ENCODE measurements at places on chromosomes 11 and 22. TPM values are rescaled to one million over a fixed set of nuclear protein-coding genes. Genes with fewer than 3 reads are reported as not detected.

The RFPL2 gene
- total RNA-seq: not detected

The MCAM gene
- 358 TPM for total RNA-seq

The GGTLC3 gene
- total RNA-seq: not detected

The USP2 gene
- 0.21 TPM for total RNA-seq

The TPBGL gene
- total RNA-seq: not detected

The FIBIN gene
- 4.9 TPM for total RNA-seq

The OR5B21 gene
- not detected for total RNA-seq

- DNase-seq: no peak
Observed at GRCh38 chr11:112537846-112538330, 277.2 kb upstream of the PLET1 start.

GRCh38 chr11:40287916-40288803 lies 1171.3 kb downstream of the LRRC4C start:
- DNase-seq: no peak

GRCh38 chr11:25658916-25659315 lies 673.0 kb upstream of the ANO3 start:
- DNase-seq: no peak

- no peak for DNase-seq
Observed at GRCh38 chr22:30077279-30077880, 2.9 kb upstream of the HORMAD2 start.

DNA sequence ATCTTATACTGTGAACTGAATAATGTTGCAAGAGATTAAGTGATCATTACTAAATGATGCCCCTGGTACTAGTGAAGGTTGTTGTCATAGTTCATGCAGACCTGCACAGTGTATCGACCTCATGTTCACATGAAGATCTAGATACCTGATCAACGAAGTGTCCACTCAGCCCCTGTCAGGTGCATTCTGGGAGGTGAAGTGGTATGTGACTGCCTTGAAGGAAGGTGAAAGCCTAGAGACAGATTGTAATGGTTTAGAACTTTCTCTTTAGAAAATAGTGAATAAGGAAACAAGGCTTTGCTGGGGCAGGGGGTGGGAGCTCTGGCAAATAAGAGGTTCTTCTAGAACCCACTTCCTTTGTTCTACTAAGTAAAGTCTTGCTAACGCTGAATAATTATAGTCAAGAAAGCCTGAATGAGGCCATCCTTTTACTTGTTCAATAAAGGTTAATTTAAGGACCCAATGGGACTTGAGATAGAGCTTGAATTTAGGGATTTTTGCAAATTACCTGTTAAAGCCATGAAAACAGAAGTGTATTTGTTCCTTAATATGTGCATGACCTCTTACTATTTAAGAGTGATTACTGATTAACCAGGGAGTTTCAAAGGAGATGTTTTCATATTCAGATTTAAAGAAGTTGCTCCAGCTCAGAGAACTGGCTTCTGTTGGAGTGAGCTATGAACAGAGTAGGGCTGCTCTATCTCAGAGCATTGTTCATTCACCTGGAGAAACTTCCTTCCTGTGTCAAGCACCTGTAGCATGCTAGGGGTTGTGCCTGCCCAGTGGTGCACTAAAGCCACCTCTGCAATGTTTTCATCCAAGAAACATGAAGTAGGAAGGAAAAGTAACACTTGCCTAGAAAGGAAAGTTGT lies 45.3 kb downstream of the C22orf31 start:
- DNase-seq: no peak

GRCh38 chr11:32792111-32792947 lies 2.1 kb downstream of the CCDC73 start:
- no peak for DNase-seq

GRCh38 chr11:9606809-9607510 lies 33.5 kb downstream of the WEE1 start:
- no peak for DNase-seq

DNA sequence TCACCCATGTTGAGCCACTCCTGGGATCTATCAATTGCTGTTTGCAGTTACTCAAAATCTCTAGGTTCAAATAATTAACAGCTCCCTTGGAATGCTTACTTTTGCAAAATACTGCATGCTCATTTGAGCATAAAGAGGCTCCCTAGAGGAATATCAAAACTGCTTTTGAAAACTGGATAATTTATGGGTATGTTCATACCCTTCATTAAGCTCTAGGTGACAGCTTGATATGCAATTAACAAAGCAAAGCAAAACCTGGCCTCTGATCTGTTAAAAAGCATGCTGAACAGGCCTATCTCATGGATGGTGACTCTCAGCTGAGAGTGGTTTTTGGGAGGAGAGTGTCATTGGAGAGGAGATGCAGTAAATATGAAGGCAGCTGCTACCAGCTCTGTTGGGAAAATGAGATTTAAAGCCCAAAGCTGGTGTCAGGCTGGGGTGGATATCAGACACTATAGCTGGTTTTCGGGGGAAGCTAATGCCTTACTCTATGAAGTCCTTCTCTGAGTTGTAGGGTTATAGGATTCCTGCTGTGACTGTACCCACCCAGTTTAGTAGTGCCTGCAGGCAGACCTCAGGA lies 110.9 kb downstream of the RASSF10 start:
- DNase-seq: no peak

DNA sequence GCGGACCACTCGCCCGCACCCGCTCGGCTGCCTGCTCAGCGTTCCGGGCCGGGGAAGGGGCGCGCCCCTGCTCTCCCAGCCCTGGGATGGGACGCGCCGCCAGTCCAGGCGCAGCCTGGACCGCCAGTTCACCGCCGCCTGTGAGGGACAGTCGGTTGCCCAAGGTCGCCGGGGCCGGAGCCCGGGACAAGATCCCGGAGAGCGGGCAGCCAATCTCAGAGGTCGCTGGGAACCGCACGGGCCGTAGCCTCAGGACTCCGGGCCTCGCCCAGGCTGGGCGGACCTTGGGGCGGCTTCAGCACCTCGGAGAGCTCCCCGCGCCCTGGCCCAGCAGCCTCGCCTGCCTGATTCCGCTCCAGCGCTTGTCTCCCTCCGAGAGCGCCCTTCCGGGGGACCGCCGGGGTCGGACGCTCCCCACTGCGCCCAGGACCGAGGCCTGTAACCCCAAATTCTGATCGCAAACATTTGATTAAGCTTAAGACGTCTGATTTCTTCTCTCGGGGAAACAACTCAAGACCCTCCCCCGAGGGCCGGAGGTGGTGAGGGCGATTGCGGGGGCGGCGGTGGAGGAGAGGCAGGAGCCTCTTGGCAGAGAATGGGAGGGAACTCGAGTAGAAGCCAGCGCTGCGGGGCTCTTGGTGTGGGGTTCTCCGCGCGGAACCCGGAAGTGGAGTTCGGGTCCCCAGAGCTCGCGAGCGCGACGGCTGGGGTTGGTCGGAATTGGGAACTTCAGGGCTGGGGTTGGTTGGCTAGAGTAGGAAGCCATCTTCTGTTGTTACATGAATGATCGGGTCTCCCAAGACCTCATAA lies 1.1 kb upstream of the CHRM4 start:
- peak; percentile 81 for DNase-seq

GRCh38 chr11:102914238-102915043 lies 39.7 kb upstream of the MMP12 start:
- DNase-seq: no peak

DNA sequence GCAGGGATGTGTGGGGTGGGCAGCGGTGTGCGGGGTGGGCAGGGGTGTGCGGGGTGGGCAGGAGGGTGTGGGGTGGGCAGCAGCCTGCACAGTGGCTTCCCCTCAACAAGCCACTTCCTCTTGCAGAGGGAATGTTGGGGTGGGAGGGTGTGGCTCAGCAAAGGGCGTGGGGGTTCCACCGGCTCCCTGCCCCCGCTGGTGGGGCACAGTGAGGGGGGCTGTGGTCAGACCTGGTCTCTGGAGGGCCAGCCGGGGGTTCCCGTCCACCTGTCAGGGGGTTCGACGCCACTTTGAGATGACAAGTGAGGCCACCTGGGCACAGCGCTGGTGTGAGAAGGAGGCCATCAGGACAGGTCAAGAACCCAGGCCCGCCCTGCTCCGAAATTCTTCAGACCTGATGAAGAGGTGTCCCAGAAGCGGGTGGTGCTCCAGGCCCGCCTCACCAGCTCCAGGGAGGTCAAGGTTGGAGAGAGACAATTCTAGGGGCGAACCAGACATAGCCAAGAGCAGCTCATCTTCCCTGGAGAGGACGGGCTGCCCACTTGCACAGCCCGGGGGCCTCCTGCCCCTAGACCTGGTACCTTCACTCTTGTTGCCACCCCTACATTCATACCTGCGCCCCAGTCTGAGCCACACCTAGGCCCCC lies 1.3 kb downstream of the C11orf21 start:
- DNase-seq: no peak
